Non-pigmented ciliary epithelial cell (primary cell): ENCODE measurements at places on chromosomes 12 and 14.

DNA sequence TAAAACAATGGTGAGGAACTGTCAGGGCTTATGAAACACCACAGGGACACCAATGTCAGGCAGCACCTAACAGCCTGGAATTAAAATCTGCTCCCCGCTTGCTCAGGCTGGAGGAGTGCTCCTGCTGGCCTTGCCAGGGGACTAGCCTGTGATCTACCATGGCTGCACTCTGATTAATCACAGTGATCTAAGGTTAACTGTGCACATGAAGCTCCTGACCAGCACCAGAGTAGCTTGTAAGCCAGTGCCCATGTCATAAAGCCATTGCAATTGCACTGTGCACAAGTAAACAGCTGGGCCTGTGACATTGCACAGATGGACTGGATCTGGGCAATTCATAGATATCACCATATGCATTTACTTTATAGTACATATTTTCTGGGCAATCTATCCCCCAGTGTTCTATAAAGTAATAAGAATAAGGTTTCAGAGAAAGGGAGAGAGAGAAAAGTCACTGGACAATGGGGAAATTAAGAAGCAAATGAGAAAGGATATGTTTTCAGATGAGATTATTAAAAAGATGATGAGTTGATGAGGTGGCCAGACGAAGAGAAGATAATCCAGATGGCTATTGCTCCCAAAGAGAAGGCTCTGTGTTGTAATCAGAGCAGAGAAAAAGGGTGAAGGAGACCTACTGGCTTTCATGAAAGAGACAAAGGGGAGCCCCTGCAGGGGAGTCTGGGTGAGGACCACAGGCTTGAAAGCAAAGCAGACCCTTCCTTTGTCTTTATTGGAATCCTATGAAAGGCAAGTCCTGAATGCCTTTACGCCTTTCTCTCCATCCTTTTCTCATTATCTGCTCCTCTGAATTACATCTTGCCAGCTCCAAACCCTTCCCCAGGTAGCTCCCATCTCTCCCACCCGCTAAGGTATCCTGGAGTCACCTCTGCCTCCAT is 145.8 kb downstream of the SLC38A6 start:
- DNase-seq, result no peak

DNA sequence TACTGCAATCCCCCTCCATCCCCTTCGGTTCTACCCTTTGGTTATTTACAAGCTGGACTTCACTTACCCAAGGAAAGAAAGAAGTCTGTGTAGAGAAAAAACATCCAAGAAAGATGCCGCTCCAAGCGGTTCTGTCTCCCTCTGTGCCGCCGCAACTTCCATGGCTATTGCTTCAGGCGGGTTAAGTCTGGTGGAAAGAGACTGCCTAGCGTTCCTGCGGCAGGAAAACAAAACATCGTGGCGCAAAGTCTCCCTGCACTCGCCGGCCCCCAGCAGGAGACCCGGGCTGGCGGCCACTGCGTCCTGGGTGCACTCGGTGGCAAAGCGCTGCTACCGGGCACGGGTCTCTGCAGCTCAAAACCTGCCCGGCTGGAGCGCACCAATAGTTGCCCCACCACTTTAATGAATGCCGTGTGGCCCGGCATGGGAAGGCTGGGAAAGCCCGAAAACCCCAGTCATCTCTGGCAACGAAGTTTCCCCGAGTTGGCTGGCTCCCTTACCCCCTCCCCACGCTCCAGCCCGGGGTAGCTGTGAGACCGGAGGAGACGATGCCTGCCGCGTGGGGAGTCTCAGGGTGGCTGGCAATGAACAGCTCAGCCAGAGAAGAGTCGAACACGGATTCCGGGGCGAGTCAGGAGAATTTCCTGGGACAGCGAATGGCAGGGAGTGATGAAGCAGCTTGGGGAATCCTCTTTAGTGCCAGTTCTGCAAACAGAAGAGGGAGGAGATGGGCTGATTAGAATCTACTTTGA is 3.5 kb upstream of the KCNK10 start:
- no peak for DNase-seq

GRCh38 chr12:102172436-102172835 is 25.2 kb downstream of the PMCH start:
- DNase-seq, result peak; percentile 24

GRCh38 chr12:62562846-62563245 is 96.2 kb downstream of the MON2 start:
- peak; percentile 28 for DNase-seq

DNA sequence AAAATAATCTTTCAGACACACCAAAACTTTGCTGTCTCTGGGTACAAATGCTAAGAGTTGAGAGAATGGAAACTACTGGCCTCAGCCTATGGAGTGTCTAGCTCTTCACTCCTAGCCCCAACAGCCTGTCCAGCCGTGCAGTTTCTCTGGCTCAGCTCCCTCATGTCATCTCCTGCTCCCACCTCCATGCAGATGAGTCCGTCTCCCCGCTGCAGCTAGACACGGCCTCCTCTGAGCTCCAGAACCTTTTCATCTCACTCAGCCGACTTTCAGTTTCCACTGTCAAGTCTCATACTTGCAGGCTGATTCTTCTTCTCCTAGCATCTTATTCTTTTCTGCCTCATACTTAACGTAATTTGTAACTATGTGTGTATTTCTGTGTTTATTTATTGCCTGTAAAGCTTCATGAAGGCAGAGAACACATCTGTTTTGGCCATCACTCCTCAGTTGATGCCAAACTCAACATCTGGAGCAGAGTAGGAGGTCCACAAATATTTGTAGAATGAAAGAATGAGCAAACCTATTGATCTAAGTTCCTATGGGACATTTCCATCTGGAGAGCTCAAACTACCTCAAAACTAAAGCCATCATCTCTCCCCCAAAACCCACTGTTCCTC is 139.8 kb upstream of the PWP1 start:
- no peak for DNase-seq

GRCh38 chr12:24630856-24631255 is 318.0 kb downstream of the BCAT1 start:
- DNase-seq, result no peak

- DNase-seq, result no peak
Measured at GRCh38 chr12:64666054-64666914, 56.0 kb downstream of the RASSF3 start.

- DNase-seq, result no peak
Measured at GRCh38 chr14:93113678-93114067, 2.1 kb downstream of the ITPK1 start.

GRCh38 chr12:64895526-64895925 is 71.1 kb downstream of the TBC1D30 start:
- no peak for DNase-seq

DNA sequence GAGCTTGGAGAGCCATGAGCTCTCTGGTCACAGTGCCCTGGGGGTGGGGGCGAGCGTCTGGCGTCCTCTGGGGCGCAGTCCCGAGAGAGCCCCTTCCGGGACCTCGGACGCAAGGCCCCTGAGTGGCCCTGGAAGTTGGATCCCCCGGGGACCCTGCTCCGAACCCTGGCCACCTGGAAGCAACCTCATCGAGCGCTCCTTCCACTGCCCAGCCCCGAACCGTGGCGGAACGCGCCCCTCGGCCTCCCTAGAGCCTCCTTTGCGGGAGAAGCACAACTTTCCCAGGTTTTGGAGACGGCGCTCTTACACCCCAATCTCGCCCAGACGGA is 1.2 kb downstream of the NOS1 start:
- no peak for DNase-seq

DNA sequence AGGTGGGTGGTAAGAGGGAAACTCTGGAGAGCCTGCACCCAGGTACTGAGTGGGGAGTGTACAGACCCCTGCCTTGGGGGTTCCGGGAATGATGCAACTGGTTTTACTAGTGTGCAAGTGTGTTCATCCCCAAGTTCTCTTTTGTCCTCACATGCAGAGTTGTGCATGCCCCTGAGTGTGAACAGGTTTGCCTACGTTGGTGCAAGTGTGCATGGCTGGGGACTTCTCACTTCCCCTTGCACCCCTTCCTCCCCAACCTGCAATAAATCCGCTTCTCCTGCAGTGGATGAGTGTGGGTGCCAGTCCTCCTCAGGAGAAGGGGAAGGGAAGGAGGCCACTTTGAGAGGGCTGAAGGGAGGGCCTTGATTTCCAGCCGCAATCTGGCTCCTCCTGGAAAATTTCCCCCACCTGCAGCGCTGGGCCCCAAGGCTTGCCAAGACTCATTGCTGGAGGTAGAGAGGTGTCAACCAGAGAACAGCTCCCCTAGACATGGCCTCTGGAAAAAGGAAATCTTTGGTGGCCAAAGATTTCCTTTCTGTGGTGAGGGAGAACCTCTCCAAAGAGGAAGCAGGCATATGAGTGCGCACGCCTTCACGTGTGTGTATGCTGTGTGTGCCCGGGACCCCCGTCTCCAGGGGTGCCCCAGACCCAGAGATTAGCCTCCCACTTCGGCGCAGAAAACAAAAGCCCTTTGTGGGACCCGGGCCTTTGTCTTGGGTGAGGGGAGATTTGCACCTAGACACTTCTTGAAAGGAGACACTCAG is 5.5 kb downstream of the AQP2 start:
- no peak for DNase-seq

DNA sequence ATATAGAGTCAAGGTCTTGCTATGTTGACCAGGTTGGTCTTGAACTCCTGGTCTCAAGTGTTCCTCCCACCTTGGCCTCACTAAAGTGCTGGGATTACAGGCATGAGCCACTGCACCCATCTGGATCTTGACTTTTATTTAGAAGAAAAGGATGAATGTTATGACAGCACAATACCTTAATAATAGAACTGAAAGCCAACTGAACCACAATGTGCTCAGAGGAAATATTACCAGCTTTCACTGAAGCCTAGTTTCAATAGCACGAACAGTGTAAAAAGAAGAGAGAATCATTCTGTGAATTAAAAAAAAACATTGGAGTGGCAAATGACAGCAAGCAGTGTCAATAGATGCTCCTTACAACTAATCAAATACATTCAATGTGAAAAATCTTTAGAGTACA is 239.2 kb upstream of the RMST start:
- no peak for DNase-seq

DNA sequence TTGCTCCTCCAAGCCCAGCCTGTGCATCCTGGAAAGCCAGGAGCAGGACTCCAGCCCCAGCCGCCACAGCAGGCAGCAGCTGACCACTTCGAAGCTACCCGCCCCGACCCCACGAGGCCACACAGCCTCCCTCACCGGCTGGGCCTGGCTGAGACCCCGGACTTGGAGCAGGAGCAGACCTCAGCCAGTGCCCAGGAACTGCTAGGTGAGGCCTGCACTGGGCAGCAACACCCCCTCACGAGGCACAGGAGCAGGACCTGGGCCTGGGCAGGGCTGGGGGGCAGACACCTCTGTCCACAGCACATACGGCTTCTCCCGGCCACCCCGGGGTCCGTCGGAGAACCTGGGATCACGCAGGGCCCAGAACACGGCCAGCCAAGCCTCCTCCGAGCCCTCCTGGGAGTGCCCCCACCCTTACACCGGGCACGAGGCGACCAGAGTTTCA is 137.4 kb upstream of the C14orf180 start:
- no peak for DNase-seq

- no peak for DNase-seq
Measured at GRCh38 chr12:109631302-109631701, 57.7 kb downstream of the MVK start.

DNA sequence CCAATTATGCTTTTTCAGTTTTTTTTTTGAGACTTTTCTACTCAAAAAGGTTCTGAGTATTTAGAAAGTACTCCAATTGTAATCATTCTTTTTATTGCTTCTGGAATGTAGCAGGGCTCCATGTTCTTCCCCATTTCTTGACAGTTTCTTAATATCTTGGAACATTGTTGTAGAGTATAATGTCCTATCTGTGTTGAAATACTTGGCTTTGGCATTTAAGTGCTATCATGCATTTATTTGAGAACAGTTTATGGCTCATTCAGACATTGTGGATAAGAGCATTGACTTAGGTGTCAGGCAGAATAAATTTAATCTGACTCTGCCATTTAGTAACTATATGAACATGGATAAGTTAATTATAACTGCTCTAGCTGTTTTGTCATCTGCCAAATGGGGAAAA is 28.3 kb downstream of the ADIPOR2 start:
- no peak for DNase-seq

- no peak for DNase-seq
Measured at GRCh38 chr12:57524814-57525614, 2.4 kb downstream of the MBD6 start.

GRCh38 chr14:55938249-55938791 is 179.9 kb upstream of the PELI2 start:
- no peak for DNase-seq

GRCh38 chr12:129550353-129550752 is 353.5 kb downstream of the TMEM132D start:
- DNase-seq, result no peak

- DNase-seq, result no peak
Measured at GRCh38 chr12:123364532-123365024, at the start of gene SBNO1. TSS of gene SBNO1 (minus strand) at chr12:123364847. CDS start at chr12:123350441, 14,406 bp downstream.
